ENCODE measurements at places on chromosomes 3 and 15.

GRCh38 chr3:41045491-41045890 lies 153.8 kb upstream of the CTNNB1 start:
- DNase-seq: no peak

- DNase-seq: no peak
These were observed 9.5 kb upstream of the KNSTRN start for GRCh38 chr15:40372981-40373380.

GRCh38 chr15:48267766-48268165 lies 61.7 kb downstream of the SLC12A1 start:
- DNase-seq: no peak

DNA sequence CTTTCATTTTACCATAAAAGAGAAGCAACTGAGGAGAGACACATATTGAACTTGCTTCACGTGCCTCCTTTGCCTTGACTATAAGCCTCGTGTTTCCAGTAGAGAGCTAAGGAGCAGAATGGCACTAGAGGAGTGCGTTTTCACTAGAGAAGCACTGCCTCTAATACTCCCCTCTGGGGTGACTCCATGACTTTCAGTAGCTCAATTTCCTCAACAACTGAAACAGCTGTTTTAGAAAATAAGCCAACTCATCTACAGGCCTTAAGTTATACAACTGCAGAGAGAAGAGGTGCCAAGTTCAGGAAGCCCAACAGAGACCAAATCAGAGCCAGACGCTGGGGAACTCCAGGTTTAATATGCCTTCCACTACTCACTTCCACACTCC lies 1.9 kb downstream of the UBP1 start:
- DNase-seq: no peak

DNA sequence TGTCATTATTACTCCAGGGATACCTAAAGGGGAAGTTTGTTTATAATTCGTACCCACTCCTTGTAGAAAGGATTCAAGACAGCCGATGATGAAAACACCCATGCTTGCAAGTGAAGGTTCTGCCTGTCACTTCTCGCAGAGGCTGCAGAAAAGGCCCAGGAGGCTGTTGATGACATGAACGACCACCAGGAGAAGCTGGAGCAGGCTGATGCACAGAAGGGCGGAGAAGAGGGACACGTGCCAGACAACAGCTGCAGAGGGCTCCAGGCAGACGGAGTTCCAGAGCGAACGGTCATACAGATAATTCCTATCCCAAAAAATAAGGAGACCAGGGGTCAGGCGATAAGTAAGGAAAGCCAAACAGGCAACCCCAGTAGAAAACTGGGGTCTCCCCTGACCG lies 5.7 kb upstream of the DYNLT2B start:
- DNase-seq: no peak

DNA sequence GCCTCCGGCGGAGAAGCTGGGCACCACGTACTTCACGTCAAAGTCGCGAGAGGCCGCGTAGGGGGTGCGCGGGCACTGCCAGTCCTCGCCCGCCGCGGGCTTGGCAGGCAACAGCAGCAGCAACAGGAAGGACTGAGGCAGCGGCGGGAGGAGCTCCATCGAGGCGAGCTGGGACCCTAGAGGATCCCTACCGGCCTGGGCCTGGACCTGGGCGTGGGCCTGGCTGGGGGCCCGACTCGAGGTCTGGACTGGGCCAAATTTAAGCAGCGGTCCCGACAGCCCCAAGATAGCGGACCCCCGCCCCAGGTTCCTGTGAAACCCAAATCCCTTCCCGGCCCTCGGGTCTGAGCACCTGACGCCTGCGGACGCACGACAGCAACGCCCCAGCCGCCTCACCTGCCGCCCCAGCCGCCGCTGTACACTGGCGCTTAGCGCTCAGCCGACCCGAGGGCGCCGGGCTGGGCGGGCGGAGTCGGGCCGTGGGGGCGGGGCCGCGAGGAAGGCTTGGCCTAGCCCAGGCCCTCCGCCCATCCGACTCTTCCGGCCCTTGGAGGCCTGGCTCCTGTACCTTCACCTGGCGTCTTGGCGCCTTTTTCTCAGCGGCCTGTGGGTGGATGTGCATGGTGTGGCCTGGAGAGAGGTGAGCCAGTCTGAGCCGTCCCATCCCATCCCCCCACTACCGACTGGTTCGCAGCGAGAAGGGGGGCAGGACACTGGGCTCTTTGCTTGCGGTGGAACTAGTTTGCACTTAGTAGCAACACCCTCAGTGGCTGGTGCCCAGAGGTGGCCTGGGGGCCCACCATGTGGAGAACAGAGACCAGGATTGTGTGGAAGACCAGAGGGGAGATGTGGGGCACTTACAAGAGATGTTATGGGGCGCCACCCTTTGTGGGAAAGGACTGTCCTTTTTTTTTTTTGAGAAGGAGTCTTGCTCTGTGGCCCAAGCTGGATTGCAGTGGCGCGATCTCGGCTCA lies at the start of gene MST1R:
TSS of gene MST1R (minus strand) at position 423 of the 974 bp plus-strand sequence. CDS start at position 159, 264 bp downstream.
- DNase-seq: no peak

DNA sequence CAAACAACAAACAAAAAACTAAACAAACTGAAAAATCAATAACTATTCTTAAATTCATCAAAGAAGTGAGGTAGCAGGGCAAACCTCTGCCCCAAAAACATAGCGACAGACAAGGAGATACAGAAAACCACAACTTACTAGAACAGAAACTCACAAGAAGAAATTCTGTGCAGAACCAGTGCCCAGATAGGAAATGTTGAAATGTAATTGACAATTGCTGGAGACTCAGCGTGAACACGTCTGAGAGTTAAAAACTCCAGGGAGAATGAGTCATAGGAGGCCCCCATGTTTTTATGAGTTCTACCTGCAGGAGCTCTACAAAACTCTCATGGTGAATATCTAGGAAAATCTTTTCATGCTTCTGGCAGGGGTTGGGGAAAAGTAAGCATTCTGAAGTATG lies 95.5 kb upstream of the SETMAR start:
- DNase-seq: no peak

DNA sequence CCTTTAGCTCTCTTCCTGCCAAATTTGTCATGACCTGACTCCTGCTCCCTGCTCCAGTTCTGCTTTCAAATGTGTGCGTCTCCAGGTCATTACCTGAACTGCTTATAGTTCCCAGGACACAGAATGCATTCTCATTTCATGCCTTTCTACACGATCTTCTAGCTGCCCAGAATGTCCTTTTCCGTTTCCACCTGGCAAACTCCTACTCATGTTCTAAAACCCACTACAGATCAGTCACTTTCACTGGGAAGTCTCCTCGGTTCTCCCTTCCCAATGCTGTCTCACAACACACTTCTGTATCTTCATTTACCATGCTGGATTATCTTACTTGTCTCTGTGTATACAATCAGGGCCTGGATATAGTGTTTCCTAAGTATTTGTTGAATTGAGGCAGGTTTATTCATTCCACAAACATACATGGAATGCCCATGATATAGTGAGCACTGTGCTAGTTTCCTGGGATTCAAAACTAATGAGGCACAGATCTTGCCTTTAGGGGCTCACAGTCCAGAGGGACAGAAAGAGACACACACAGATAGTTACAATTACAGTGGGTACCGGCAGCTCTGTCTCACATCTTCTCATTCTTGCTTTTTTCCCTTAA lies 1.6 kb upstream of the NOX5 start:
- no peak for DNase-seq

DNA sequence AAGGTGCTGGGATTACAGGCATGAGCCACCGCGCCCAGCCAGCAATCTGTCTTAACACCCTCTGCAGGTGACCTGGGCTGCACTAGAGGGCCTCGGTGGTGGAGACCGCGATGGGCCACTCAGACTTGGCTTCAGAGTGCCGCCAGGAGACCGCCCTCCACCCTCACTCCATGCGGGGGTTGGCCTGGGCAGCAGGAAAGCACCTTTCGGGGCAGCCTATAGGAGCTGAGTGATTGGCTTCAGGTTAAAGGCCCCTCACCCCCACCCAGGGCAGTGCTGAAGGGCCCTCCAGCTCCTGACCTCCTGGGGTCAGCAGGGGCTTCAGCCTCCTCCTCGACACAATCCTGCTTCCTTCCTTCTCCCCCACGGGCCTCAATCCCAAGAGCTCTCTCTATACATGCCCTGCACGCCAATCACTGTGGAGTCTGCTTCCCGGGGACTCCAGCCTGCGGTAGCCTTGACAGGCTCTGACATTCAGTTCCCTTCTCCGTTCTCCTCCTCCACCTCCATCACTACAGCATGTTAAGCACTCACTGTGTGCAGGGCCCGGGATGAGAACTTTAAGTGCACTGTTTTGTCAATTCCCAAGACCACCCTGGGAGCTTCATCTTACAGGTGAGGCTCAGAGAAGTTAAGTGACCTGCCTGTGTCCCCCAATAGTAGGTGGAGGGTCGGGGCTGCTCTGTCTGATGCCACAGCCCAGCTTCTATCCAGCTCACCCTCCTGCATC lies 225.3 kb downstream of the XXYLT1 start:
- DNase-seq: no peak

DNA sequence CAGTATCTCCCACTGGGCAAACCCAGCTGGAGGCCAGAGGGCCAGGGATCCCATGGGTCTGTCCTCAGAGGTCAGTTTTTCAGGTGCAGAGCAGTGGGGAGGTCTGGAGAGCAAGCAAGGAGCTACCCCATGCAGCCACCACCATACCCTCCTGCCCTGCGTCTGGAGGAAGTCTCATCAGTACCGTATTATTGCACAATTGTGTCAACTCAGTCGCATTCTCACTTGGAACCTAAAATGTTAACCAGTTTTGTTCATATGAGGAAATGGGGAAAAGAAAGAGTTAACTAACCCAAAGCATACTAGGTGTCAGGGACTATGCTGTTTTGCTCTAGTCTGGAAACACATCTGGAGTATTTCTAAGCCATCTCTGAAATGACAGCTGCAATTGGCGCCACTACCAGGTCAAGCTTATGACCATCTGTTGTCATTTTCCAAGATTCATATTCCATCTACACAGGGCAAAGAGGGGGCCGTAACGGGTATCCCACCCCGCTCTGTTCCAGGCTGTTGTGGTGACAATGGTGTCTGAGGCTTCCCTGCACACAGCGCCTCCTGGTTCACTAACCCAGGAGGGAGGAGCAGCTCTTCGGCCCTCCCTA lies 16.9 kb upstream of the APBA2 start:
- no peak for DNase-seq

- DNase-seq: peak; percentile 40
These were observed 3.6 kb downstream of the HEMK1 start for GRCh38 chr3:50572801-50573371.

GRCh38 chr3:126245811-126246727 lies 65.7 kb upstream of the ALDH1L1 start:
- no peak for DNase-seq

DNA sequence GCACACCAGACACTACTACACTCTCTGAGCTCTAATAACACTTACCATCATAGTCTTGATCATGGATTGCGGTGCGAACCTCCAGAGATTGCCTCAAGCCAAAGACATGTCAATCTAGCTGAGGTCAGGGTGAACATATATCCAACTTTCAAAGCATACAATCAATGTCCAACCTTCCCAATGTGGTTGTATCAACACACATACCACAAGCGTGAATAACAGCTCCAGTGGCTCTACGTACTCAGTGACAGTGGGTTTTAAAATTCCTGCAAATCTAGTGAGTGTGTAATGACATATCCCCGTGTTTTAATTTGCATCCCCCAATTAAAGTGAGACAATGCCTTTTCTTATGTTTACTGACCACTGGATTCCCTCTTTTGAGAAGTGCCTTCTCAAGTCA lies 29.6 kb downstream of the SFMBT1 start:
- no peak for DNase-seq

GRCh38 chr3:50204804-50205412 lies at the start of gene SLC38A3:
SLC38A3 (plus strand) TSS chr3:50205271; CDS start chr3:50214200, 8,929 bp downstream.
- no peak for DNase-seq

DNA sequence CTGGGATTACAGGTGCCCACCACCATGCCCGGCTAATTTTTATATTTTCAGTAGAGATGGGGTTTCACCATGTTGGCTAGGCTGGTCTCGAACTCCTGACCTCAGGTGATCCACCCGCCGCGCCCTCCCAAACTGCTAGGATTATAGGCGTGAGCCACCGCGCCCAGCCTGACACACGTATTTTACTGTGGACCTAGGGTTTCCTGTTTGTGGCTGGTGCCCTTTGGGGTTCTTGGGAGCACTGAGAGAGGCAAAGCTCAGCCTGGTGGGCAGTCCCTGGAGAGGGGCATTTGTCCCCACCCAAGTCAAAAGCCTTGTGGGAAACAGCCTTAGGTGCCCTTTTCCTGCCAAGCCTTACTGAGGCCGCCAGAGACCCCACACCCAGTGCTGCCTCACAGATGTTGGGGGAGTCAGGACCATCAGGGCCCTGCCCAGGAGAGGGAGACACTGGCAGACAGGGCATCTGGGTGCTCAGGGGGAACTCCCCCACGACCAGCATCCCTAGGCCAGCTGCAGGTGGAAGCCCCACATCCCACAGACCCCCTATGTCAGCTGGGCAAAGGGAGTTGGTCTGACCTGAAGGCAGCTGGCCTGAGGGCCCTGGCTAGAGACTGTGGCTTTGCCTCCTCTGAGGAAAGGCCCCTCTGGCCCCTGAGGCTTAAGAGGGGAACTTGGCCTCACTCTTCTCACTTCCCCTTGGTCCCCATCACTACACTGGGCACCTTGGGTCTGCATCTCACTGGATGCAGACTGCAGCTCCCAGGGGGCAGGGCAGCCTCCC lies 35.1 kb downstream of the DNAH1 start:
- DNase-seq: no peak

DNA sequence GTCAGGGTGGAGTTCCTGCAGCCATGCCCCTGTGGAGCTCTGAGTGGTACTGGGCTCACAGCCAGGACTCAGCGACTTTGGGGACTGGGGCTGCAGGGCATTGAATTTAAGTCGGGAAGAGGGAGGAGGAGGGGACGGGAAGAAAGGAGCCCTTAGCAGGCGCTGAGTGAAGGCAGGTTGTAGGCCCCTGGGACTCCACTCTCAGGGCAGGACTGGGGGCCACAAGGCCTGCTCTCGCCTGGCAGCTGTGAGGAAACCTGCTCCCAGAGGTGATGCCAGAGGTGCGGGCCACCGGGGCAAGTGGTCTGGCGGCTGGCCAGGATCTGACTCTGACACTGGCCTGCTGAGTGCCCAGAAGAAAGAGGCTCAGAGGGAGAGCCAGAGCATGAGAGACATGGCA lies 73.5 kb downstream of the EPHB3 start:
- no peak for DNase-seq

- DNase-seq: no peak
These were observed 43.5 kb upstream of the ALCAM start for GRCh38 chr3:105323274-105323599.

GRCh38 chr3:41200669-41201021 lies 1.3 kb downstream of the CTNNB1 start:
- DNase-seq: no peak

- DNase-seq: no peak
These were observed 45.1 kb downstream of the SGO1 start for GRCh38 chr3:20140881-20141280.

- DNase-seq: no peak
These were observed 260.7 kb upstream of the UMPS start for GRCh38 chr3:124469555-124469954.

- DNase-seq: no peak
These were observed 55.0 kb downstream of the ATP2C1 start for GRCh38 chr3:130948929-130949328.

- no peak for DNase-seq
These were observed 913.9 kb upstream of the NR2F2 start for GRCh38 chr15:95416576-95416975.
